CD8-positive, alpha-beta T cell (primary cell): ENCODE measurements at places on chromosomes 2 and 18. TPM values are rescaled to one million over a fixed set of nuclear protein-coding genes. Genes with fewer than 3 reads are reported as not detected.

Gene RNF125
- 162 TPM for total RNA-seq

Gene SGPP2
- 0.69 TPM for total RNA-seq

Gene FBXO48
- 0.30 TPM for total RNA-seq

Gene PDK1
- total RNA-seq, result 36.6 TPM

GRCh38 chr18:60053747-60054304 is 154.0 kb downstream of the PMAIP1 start:
- no peak for DNase-seq

DNA sequence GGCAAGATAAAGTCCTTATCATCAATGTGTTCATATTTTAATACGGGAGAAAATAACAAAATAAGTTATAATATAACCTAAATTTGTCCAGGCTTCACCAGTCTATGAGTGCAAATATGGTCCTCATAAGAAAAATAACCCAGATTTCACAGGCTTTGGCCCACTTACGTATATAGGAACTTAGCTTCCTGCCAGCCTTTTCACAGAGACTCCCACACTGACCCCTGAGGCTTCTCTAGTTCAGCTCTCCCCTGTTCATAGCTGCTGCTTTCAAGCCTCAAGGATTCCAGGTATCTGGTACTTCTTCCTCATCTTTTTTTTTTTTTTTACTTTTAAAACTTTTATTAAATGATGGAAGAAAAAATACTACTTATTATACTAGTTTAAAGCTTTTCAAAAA is 74.9 kb upstream of the PELI1 start:
- no peak for DNase-seq

DNA sequence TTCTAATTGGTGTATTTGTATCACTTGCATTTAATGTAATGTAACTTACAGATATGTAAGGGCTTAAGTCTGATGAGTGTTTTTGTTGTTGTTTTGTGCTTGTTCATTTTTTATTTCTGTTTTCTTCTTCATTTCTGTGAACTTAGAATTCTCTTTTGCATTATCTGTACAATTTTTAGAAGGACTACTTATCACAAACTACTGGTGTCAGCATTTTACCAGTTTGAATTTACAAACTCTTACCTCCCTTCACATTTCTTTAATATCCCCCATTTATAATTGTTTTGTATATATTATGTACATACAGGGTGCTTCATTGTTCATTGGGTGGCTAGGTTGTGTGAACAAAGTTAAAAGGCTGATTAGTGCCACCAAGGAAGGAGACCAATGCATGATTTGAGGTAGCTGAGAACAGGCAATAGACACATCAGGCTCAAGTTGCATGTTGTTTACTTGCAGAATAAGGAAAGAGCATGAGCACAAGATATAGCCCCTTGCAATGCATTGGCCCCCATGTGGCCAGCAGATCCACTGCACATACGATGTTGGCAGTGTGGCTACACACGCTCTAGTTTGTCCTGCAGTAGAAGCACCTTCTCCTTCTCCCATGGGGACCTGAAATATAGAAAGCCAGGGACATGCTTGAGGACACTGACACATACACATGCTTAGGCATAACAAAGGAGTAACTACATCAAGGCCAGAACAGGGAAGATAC is 198.2 kb downstream of the CD8B2 start:
- DNase-seq, result no peak

DNA sequence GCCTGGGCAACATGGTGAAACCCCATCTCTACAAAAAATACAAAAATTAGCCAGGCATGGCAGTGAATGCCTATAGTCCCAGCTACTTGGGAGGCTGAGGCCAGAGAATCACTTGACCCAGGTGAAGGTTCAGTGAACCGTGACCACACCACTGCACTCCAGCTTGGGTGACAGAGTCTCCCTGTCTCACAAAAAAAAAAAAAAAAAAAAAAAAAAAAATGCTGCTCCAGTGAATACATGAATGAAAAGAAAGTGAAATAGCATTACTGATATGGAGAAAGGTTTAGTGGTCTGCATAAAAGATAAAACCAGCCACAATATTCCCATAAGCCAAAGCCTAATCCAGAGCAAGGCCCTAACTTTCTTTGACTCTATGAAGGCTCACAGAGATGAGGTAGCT is 44.5 kb downstream of the METTL8 start:
- no peak for DNase-seq

- no peak for DNase-seq
Observed at GRCh38 chr2:48174503-48174902, 268.2 kb upstream of the FBXO11 start.

GRCh38 chr2:129301431-129301913 is 678.0 kb upstream of the RAB6C start:
- DNase-seq, result no peak
